Thyroid gland (tissue), 4 donors: ENCODE measurements at places on chromosomes 1 and 21. TPM values are rescaled to one million over a fixed set of nuclear protein-coding genes. Genes with fewer than 3 reads are reported as not detected.

GRCh38 chr1:21123287-21123948, 53.3 kb downstream of the EIF4G3 start:
- DNase-seq, result no peak

DNA sequence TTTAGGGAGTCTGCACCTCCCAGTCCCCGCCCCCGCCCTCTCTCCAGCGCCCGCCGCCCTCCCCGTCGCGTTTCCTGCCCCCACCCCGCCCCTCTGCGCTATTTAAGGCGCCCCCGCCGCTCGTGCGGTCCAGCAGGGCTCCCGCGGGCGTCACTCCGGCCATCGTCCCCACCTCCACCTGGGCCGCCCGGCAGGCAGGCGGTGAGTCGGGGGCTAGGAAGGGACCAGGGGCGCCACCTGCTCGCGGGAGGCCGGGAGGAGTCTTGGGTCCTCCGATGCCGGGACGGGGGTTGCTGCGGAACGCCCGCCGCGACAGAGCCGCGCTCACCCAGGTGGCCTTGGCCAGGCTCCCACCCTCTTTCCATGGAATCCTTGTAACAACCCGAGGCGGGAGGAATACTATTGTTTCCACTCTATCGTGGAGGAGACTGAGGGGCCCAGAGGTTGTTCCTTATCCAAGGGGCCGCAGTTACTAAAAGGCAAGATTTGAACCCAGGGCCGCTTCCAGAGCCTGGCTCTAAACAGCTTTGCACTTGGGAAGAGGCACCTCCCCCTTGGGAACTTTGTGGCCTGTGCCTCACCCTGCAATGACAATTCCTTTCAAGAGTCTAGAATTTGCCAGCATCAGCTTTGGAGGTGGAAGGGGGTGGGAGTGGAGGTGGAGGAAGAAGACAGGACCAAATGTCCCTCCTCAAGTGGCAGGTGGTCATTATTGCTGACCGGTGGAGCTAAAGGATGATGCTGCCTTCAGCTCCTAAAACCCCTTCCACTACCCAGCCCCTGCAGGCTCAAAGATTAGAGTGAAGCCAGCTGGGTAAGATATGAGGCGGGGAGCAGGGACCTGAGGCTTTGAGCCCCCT, at the start of gene GJA4:
GJA4 (plus strand) TSS at position 132 of the 860 bp plus-strand sequence. CDS start 1,215 bp downstream, outside the sequence.
- peak; percentile 24 for DNase-seq

GRCh38 chr1:237146241-237146640, 104.3 kb downstream of the RYR2 start:
- DNase-seq, result peak; percentile 15

DNA sequence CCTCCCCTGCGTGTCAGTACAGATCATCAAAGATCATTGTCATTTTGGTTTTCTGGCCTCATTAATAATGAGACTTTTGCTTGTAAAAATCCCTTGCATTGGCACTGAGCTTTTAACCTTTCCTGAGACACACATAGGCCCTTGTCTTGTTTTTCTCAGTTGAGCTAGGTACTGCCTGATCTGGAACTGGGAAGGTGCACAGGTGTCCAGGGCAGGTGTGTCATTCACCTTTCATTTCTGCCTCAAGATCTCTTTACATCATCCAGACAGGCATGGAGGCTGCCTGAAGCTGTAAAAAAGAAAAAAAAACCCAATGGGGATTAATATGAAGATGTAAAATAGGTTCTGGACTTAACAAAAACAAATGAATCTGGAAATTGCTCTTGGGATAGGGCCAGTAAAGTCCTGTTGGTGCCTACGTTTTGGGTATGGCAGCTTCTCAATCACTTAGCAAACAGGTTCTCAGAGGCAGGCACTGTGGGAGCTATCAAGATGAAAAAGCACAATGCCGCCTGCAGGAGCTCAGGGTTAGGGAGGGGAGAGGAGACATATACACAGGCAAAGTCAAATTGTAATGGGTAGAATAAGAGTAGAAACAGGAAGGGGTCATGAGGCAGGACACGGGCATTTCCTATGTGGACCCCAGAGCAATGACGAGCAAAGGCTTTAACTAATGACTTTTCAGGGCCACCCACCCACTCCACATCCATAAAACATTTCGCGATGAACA, 1.0 kb upstream of the KCNC4 start:
- DNase-seq, result no peak

DNA sequence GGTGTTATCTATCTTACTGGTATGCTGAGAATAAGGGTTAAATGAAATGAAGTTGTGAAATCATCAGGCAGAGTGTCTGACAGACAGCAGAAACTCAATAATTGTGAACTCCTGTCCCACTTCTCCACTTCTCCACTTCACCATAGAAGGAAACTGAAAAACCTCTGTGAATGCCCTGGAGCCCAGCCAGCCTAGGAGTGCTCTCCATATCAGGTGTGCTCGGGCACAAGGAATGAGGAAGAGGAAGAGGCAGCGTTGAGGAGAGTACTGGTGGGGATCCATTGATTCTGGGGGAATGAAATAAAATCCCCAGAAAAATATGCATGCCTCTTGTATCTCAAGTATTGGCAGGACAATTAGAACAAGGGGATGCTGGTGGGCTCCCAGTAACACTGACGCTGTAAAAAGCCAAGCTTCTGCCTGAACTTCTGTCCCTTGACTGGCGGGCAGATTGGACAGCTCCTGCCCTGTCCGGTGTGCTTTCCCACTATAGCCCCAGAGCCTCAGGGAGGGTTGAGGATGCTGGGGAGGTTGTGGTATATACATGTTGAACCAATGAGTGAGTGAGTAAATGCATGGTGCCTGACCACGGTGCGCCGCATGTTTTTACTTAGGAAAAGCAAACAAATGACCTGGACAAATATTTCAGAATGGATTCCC, 47.7 kb downstream of the NMNAT2 start:
- DNase-seq, result peak; percentile 98

- no peak for DNase-seq
Observed at GRCh38 chr1:200090252-200091159, 63.0 kb downstream of the NR5A2 start.

DNA sequence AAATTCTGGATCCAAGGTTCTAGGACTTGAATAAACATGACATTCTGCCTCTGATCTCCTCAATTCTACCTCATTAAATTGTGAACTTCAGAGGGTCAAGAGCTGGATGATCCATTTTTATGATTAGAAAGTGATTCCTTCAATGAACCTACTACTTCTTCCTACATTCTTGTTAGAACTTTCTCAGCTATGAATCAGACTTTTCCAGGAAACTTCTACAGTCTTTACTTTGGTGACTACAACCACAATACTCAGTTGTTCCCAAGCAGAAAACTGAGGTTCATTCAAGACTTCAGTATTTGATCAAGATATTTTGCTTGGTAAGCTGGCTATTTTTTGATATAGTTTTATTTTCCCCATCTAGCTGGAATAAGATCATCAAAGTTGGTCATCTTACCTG, 51.4 kb downstream of the CDC7 start:
- DNase-seq, result no peak

DNA sequence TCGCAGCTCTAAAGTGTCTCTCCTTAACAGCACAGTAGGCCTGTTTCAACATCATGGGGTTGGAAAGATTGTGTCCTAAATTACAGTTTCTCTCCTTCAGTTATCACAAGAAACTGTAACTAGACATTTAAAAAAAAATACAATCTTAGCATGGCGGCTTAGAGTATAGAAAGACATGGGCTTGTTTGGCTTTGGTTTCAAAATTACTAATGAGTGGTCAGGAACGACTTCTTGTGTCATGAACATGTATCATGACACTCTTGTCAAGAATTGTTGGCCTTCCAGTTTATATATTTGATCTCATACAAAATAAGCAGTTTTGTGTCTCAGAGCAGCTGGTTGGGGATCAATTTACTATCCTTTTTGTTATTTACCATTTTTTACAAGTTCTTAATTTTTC, 2.1 kb downstream of the GJA8 start:
- no peak for DNase-seq

DNA sequence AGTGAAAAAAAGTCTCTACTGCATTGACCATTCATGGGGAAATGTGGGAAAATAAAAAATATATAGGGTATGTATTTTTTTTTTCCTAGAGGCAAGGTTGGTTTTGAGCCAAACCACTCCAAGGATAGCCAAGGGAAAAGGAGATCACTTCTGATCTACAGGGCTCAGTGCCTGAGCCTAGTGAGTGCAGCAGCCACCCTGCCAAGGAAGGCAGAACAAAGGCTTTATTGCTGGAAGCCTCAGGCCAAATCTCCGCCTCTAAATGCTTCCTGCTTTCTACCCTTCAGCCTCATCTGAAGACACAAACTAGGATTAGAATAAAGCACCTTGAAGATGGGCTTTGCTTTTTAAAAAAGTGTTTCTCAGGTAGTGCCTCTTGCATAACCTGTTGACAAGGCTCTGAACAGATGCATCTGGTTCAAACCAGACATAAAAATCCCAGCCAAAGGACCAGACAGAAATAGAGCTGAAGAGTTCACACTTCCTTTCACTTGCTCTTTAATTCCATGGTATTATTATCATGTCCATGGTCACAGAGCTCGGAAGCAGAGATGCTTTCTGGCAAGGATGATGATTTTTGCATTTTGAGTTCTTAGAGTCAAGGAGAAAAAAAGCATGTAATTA, 10.5 kb downstream of the C1orf115 start:
- peak; percentile 65 for DNase-seq

The SLC66A1 gene
- 17.8 TPM for total RNA-seq

The LAX1 gene
- total RNA-seq, result 0.22 TPM

The GRHL3 gene
- total RNA-seq, result 0.11 TPM

The HSPA6 gene
- total RNA-seq, result 0.75 TPM

The SERPINC1 gene
- not detected for total RNA-seq

The NHLH1 gene
- not detected for total RNA-seq

The SPRR2F gene
- not detected for total RNA-seq

The ABCG1 gene
- 17.8 TPM for total RNA-seq

The MYBPH gene
- 0.75 TPM for total RNA-seq
